8988T (cell line): ENCODE measurements at places on chromosomes 3 and 15.
A peak's percentile ranks its signal among the peaks of the same experiment; 100 is the strongest.

DNA sequence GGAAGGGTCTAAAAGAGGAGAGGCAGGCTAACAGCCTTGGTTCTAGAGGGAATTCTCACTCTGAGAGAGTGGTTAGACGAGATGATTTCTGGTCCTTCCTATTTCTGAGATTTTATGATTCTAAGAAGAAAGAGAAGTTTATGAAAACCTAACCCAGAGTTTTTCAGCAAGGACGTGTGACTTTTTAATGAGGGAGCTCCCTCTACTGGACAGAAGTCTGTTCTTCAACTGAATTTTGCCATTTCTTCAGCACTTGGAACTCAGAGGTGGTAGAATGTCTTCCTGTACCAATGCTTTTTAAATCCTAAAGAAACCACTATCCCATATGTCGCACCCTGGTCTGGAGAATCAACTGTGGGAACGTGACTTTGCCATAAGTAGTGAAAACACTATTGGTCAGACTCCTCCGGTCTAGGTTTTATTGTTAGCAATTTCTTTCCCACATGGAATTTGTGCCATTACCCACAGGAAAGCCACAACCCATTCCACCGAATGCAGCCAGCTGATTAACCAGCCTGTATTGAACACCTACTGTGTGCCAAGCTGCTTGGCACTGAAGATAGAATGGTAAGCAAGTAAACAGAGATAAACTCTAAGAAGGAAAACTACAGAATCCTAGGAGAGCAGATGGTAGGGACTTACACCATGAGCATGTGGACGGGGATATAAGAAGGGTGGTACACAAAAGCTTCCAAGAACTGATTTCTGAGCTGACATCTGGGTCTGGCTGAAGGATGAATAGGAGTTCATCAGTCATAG is 199.5 kb upstream of the LMCD1 start:
- no peak for DNase-seq

DNA sequence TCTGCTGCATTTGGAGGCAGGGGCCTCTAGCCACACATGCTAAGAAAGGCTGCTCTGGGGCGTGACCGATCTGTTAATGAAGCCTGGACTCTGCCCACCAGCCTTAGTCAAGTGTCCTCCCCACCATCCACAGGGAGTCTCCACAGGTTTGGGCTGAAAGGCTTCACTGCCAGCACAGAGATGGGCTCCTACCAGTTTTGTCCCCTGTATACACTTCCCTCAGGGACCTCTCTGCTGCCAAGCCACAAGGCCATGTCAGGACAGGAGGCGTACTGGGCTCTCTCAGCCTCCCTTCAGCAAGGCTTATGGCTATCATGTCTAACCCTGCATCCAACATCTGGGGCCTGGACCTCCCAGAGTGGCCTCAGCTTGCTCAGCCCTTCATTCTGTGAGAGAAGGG is 23.5 kb downstream of the KIF9 start:
- no peak for DNase-seq

GRCh38 chr15:40493089-40493840 is 22.5 kb downstream of the CHST14 start:
- DNase-seq: no peak

DNA sequence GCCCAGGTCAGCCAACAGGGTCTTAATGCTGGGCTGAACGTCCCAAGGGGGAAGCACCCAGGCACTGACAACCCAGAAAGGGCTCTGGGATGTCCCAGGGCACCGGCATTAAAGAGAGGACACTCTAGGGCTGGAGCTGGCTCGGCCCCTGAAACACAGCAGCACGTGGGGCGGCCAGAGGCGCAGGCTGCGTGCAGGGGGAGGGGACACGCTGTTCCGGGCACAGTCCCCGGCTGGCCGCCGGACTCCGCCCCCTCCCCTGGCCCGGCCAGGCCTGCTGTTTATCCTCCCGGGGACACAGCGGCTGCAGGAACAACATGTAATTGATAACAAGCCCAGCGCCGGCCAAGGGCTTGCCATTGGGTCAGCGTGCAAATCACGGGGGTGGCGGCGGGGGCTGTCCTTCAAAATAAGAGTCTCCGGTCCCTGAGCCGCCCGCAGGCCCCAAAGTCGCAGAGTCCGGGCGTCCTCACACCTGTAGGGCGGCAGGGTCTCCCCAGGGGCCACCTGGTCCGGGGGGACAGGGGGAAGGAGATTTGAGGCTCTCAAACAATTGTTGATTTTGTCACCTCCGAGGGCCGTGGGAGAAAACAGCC is 1.3 kb downstream of the KLF15 start:
- peak; percentile 97 for DNase-seq

GRCh38 chr15:58249646-58250312 is 111.6 kb downstream of the AQP9 start:
- no peak for DNase-seq

GRCh38 chr3:51982352-51982837 is 940 bp upstream of the ACY1 start:
- DNase-seq: peak; percentile 97

- peak; percentile 27 for DNase-seq
These were observed 402 bp downstream of the WWTR1 start for GRCh38 chr3:149657321-149657925.

DNA sequence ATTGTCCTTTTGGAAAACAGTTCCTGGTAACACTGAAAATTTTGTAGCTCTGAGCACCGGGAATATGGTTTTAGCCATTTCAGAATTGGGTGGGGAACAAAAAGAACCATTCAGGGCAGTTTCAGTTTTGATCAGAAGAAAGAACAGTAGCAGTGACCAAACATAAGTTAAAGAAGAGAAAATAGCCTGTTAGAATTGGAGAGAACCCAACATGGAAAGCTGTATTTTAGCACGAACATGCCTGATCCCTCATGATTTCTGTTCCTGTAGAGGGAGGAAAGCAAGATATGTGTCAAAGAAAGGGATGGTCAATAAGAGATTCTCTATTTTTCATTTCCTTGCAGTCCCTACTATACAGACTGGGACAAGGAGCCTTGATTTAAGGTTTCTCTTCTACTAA is 119.9 kb downstream of the ALDH1A2 start:
- DNase-seq: no peak

DNA sequence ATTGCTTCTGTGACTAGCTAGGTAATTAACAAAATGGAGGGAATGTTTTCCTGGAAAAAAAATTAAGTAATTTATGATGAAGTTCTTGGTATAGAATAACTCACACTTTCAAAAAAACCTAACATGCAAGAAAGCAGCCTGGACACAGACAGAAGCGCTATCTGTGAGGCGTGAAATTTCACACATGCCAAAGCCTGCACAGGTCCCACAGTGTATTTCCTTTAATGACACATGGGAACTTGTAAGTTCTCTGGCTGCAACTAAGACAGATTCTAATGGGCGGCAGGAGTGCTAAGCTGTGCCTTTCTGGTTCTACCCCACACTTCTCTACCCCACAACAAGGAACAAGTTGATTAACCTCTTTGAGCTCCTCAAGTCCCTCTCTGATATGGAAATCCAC is 84.9 kb upstream of the NEO1 start:
- no peak for DNase-seq

GRCh38 chr3:152574461-152575079 is 260.4 kb upstream of the P2RY1 start:
- no peak for DNase-seq
